ENCODE measurements at places on chromosomes 16 and 17.

DNA sequence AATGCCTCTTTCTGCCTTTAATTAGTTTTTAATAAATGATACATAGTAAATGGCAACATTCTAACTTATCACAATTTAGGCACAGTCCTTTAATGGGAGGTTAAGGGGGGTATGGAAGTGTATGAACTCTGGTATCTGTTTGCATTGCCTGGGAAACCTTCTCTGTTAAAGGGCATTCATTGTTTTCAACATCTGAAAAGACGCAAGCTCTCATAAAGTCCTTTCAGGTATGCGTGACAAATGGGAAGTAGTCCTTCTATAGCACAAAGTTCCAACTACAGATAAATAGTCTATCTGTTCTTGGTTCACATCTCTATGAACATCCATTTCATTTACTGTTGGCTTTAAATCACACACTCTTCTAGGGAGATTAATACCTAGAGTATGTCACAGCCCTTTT, 298.0 kb upstream of the PMFBP1 start:
- DNase-seq, result no peak

GRCh38 chr17:7004398-7005253, 7.8 kb upstream of the RNASEK start:
- DNase-seq, result peak; percentile 81

DNA sequence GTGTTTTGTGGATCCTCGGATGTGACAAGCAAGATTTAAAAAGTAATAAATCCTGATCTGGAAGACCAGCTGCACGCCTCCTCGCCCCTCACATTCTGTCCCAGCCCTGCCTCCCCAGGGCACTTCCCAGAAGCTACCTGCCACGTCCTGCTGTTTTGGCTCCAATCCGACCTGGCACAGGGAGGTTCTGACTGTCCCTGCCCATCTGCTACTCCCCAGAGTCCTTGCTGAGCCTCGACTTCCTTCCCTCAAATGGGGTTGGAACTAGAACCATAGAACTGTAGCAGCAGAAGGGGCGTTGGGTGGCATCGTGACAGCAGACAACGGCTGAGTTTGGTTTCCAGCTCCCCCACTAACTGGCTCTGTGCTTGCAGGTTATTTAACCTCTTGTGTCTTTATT, 71.7 kb downstream of the RPH3AL start:
- DNase-seq, result no peak

DNA sequence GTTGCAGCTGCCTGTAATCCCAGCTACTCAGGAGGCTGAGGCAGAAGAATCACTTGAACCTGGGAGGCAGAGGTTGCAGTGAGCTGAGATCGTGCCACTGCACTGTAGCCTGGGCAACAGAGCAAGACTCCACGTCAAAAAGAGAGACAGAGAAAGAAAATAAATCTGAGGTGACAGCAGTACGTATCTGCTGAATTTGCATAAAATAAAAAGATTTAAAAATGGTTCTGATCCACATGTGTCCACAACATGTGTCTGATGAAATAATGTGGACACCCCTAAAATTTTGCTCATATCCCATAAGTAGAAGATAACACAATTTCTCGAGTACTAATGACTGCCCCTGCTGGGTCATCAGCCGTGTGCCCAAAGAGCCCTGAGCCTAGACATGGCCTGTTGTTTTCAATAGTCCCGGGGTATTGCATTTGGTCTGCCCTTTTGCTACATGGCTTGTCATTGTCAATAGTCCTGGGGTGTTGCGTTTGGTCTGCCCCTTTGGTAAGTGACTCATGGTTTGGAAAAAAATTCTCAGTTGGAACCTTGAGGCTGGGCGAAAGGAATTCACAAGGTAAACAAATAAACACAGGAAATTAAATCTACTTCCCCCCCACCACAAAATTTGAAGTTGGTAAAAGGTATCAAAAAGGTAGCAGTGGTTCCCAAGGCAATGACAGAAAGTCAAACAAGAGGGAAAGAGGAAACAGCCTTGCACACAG, 434.6 kb upstream of the MAF start:
- no peak for DNase-seq

- DNase-seq, result no peak
Observed at GRCh38 chr17:82097919-82098168, 192 bp downstream of the FASN start.

All from inflammatory macrophage (primary cell).